ENCODE measurements at places on chromosomes 6 and 20.

DNA sequence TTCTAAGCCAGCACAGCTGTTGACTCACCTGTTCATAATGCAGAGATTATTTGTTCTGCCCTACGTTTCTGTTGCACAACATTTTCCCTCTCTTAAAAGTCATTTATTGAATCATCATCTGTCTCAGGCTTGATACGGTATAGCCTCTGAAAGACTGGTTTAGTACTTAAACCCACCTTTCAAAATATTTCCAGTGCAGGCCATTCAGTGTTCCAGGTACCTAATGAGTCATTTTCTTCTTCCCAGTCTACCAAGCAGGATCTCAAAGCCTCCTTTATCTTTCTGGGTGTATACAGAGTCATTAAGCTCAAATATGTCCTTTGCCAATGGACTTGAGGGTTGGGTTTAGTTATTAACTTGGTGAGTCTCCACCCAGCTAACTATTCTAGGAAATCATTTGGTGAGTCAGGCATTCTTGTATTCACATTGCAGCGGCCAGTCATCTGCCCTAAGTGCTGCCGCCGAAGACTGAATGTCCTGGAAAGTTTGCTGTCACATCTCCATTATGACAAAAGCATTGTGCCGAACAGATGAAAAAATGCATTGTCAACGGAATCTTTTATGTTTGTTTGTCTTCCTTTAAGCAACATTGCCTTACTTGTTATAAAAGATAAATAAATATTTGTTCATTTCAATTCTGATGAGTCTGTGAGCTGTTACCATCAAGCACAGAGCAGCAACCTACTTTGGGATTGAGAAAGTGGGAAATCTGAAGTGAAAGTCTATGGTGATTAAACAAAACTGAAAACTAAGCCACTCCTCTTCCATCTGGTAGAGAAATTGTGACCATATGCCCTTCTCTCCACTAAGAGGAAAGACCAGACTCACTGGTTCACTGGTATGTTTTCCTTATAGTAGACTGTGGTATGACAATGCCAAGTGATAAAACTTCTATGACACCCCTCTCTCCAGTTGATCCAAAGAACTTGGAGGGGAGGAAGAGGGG, 14.3 kb upstream of the FAM135A start:
- DNase-seq = no peak

DNA sequence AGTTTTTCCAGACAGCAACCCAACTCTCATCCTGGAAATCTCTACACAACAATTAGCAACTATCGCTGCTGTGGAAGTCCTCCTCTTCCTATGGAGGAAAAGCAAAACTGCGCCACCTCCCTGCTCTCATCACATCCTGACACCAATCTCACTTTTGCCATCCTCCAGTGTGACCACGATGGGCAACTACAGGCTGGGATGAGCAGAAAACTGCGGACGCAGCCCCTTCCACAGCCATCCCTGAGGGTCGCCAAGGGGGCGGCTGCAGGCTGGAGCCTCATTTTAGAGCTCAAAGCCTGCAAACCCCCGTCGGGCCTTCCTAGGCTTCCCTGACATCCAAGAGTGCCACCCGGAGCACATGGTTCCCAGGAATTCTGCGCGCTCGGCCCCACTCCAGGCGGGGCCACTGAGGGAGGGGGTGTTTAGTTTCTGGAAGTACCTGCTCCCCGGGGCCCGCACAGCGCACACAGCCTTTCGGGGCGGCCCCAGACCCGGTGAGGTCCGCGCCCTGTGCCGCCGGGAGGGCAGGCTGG, 1.2 kb downstream of the TCFL5 start:
- DNase-seq = no peak

DNA sequence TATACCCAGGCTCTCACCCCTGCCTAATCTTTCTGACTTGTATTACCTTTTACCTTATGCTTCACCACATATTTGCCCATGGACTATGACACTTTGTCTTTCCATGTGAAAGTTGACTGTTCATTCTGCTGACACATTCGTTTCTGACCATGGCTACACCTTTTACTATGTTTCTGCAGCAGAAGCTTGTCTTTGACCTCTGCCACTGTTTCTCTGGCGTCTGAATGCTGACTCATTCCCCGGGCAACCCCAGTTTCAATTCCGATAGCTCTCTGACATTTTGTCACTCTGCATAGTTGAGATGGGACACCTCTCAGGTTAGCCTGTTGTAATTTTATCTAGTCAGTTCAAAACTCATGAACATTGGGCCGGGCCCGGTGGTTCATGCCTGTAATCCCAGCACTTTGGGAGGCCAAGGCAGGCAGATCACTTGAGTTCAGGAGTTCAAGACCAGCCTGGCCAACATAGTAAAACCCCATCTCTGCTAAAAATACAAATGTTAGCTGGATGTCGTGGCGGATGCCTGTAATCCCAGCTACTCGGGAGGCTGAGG, 50.7 kb downstream of the SLC26A8 start:
- DNase-seq = no peak

DNA sequence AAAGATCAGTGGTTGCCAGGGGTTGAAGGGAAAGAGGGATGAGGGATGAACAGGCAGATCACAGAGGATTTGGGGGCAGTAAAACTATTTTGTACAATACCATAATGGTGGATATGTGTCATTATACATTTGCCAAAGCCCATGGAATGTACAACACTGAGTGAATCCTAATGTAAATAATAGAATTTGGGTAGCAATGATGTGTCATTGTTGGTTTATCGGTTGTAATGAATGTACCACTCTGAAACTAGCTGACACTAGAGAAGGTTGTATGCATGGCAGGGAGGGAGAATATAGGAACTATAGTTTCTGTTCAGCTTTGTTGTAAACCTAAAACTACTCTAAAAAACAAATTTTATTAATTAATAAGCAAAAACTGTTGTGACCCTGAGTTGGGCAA, 17.8 kb upstream of the ASF1A start:
- no peak for DNase-seq

DNA sequence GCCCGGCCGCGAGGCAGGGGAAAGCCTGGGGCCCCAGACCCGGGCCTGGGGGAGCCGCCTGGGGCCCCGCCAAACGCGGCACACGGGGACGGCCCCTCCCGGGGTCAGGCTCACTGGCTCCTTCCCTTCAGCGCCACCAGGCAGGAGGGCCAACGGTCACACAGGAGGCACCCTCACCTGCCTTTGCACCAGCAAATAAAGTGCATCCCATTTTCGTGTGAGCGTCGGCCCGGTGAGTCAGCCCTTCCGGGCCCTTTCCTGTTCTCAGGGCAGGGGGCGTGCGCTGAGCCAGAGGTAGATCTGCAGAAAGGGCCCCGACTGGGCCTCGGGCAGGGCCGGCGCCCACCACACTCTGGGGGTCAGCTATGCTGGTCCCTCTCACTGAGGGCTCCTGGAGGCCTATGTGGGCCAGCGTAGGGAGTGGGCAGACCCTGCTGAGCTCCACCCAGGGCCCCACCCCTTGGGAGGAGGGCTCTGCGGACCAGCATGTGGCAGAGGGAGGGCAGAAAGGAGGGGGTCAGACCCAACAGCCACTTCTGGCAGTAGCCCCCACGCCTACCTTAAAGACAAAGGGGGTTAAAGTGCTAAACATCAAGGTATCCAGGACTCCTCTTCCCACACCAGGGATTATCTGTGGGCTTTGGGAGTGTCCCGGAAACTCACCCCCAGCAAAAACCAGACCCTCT, 931 bp upstream of the UCKL1 start:
- DNase-seq = no peak

GRCh38 chr6:89948876-89949275, 54.6 kb downstream of the GJA10 start:
- no peak for DNase-seq

- no peak for DNase-seq
These were observed 53.8 kb upstream of the PDE10A start for GRCh38 chr6:165716886-165717285.

DNA sequence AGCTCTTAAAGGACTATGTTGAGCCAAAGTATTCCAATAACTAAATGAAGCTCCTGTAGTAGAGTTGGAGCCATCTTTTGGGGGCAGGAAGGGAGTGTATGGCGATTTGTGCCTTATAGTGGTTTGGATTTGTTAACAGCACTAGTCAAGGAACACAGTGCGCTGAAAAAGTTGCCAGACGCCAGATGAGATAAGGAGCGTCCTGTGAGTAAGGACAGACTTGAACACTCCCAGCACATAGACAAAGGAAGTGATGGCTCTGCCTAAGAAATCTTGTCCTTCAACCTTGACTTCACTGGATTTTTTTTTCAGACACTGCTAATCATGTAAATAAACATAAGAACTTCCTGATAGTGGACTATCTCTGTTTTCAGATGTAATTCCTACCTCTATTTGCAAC, 136.9 kb downstream of the TRMT11 start:
- no peak for DNase-seq

DNA sequence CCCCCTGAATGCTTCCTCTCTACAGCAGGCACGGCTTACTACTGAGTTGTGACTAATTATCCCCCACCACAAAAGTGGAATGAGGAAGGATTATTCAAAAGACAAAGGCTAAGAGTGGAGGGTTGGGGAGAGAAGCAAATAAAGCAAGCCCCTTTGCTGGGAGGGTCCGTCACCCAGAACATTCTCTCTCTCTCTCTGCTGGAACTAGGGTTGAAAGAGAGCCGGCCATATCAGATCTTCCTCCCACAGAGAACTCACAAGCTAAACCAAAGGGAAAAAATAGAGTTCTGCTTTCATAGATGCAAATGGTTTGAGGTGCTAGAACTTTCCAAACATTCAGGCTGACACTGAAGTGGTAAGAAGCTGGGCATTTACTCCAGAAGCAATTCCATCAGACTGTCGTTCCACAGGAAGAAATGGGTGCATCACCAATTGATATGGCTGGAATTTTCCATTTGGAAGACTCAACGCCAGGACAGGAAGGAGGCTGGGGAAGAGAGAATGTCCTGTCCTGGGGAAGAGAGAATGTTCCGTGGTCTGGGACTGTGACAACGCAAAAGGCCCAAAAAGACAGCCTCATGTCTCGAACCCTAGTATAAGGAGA, 7.9 kb downstream of the ZMYND8 start:
- DNase-seq = no peak

GRCh38 chr20:24361541-24361940, 107.9 kb upstream of the SYNDIG1 start:
- no peak for DNase-seq

DNA sequence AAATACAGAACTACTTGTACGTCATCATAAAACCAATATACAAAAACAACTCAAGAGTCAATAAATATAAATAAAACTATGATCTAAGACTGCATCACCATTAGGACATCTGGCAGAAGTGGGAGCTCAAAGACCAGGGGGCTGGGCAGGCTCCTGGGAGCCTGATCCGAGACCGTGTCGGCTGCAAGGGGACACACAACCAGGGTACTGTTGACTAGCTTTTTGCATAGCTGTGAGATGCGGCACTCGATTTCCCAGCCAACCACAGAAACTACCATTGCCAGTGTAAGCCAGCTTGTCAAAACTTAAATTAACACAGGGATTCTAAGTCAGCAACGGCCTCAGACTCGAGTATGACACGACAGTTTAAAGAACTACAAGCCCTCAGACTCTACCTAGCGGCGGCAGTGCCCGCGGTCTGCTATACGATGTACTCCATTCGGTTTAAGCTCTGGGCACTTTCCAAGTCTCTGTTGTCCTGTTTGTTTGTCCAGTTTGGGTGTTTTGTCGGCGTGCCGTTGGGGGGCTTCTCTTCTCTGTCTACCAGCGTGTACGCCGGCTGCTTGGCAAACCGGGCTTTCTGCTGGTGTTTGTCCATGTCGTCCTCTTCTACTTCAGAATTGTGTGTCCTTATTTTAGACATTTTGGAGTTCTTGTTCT, 34.6 kb downstream of the JAG1 start:
- no peak for DNase-seq

GRCh38 chr20:17436664-17437063, 94.5 kb downstream of the BFSP1 start:
- DNase-seq = no peak

- no peak for DNase-seq
These were observed 90.0 kb upstream of the SAMD5 start for GRCh38 chr6:147418523-147418922.

GRCh38 chr20:57513199-57513598, 11.7 kb downstream of the CTCFL start:
- no peak for DNase-seq

- DNase-seq = no peak
These were observed 251.6 kb upstream of the TFAP2D start for GRCh38 chr6:50461696-50462095.

GRCh38 chr6:106778943-106779342, 149.6 kb downstream of the QRSL1 start:
- no peak for DNase-seq

GRCh38 chr6:76818451-76818850, 644.8 kb downstream of the HTR1B start:
- no peak for DNase-seq

DNA sequence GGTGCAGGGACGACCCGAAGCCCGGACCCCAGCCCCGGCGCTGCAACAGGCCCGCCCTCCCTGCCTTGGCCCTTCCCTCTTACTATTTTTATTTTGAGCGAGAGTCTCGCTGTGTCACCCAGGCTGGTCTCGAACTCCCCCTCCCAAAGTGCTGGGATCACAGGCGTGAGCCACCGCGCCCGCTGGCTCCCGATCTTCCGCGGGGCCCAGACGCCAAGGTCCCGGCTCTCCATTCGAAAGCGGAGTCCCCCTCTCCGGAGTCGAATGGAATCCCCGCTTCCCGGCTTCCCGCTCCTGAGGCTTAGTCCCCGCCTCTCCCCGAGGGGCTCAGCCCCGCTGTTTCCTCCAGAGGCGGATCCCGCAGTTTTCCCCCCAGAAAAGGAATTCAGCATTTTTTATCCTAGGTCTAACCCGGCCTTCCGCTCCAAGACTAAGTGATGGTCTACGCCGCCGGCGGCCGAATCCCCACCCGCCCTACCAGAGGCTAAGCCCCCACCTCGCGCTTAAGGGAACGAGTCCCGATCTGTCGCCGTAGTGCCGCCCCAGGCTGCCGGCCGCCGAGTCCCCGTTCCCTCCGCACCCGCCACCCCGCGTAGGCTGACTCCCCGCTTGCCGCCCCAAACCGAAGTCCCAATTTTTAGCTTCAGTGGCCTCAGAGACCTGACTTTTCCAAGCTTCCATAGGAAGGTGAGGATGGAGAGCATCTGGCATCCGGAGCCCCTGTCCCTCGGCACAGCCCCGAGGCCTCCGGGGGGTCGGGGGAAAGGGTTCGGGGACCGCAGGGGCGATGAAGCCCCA, 11.5 kb upstream of the TMC2 start:
- DNase-seq = peak; percentile 22

DNA sequence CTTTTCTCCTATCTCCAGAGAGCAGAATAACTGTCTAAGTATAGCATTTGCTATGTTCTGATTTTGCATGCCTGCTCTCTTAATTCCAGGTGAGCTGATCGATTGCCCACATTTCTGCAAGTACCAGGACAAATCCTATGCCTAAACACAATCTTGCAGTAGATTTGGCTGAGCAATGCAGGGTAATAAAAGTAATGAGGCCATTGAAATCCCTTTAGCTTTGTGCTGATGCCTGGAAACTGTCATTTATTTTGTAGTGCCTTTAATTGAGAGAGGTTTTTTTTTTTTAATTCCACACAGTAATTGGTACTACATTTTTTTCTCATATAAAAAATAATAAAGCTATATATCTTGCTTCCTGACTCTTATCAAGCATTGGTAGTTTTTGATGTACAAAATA, 252.3 kb downstream of the NKAIN2 start:
- no peak for DNase-seq

- DNase-seq = no peak
These were observed 20.0 kb downstream of the MOCS1 start for GRCh38 chr6:39914239-39914638.

- DNase-seq = no peak
These were observed 114.5 kb downstream of the MAP3K5 start for GRCh38 chr6:136677822-136678221.

- DNase-seq = no peak
These were observed 1371.5 kb downstream of the EPHA7 start for GRCh38 chr6:92047860-92048259.

GRCh38 chr6:89139509-89140346, 6.1 kb upstream of the PM20D2 start:
- no peak for DNase-seq

GRCh38 chr6:158744986-158745430, 74.2 kb downstream of the EZR start:
- DNase-seq = no peak
